ENCODE measurements at places on chromosomes 5 and 9.
A peak's percentile ranks its signal among the peaks of the same experiment; 100 is the strongest.

DNA sequence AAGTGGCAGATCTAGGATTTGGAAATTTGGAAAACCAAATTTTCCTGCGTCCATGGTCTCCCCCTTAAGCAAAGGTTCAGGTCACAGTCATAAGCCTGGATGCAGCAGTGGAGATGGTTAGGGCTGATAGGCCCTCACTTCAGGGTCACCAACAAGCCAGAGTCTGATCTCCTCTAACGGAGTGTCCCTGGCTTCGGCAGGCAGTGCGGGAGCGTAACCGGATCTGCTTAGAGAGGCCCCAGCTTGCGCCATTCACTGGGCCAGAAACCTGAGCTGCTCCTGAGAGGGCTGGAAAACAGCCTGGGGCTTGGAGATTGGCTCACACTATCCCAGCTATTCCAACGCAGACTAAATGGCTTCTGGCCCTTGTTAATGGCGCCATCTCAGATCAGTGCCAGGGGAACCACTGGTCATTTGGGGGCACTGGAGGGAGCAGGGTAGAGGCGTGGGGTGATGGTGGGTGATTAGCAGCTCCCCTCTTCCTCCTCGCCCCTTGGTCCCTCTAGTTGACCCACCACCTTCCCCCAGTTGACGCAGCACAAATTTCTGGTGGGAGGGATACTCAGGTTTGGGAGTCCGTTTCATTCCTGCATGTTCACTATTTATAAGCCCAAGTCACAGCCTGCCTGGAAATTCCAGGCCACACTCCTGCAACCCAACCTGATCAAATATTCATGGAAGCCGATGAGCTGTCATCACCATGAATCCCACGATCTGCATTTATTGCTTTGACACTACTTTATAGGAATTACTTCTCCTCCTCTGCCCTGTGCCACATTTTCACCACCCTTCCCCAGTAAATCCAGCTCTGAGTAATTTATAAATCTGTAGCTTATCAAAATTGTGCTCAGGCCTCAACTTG lies 134.6 kb upstream of the CPEB4 start:
- no peak for ATAC-seq

- ATAC-seq, result no peak
These were observed 296.4 kb downstream of the SLIT3 start for GRCh38 chr5:169004551-169004950.

- ATAC-seq, result no peak
These were observed 93.2 kb downstream of the ZFAND5 start for GRCh38 chr9:72271613-72272478.

GRCh38 chr5:120532835-120533234 lies 68.7 kb downstream of the PRR16 start:
- no peak for ATAC-seq

- peak; percentile 67 for ATAC-seq
These were observed 52.2 kb upstream of the MAP3K1 start for GRCh38 chr5:56763182-56763581.

Data from stimulated activated memory B cell treated with anti-CD40 and anti-IgM and Interleukin-4, amounts not matched to agents 10 μg/mL and 1 μg/mL and 100 μg/mL, for 72 hours (primary cell).